ENCODE measurements at places on chromosomes 1 and 21.

GRCh38 chr1:55468142-55468795 is 253.1 kb upstream of the USP24 start:
- peak; percentile 40 for DNase-seq

- no peak for DNase-seq
Measured at GRCh38 chr1:173529106-173529505, 52.0 kb downstream of the PRDX6 start.

DNA sequence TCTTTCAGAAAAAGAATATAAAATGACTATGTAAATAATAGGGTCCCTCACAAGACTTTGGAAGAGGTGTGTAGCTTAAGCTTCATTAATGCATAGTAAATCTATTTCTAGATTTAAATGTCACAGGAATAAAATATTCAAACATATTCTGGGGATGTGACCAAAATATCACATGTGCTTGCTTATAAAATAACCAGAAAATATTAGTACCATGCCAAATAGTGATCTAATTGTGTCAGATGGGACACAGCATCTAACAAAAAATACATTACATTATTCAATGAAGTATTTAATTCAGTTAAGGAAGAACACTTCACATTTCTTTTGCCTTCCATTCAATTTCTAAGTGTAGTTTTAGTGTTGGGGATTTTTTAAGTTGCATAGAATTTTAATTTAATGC is 179.5 kb downstream of the LRRC40 start:
- DNase-seq, result no peak

- DNase-seq, result no peak
Measured at GRCh38 chr21:37407719-37408420, 41.3 kb downstream of the DYRK1A start.

GRCh38 chr1:74652711-74653139 is 20.9 kb downstream of the ERICH3 start:
- no peak for DNase-seq

DNA sequence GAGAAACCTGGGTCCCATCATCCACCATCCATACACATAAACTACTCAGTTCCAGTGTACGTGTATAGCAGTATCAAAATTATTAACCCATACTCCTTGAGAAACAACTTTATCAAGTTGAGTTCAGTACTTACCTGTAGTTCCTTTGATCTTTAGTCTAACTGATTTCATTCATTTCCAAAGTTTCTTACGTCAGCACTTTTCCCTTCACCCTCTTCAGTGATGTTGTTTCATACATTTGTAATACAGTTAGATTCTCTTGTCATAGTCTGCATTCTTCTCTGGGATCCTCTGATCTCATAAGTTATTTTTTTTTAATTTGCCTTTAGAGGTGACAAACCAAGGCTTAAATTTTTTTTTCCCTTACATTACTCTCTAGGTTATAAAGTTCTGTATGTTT is 143.2 kb downstream of the PIK3R3 start:
- no peak for DNase-seq

- DNase-seq, result no peak
Measured at GRCh38 chr21:32335601-32336575, 37.2 kb downstream of the MRAP start.

DNA sequence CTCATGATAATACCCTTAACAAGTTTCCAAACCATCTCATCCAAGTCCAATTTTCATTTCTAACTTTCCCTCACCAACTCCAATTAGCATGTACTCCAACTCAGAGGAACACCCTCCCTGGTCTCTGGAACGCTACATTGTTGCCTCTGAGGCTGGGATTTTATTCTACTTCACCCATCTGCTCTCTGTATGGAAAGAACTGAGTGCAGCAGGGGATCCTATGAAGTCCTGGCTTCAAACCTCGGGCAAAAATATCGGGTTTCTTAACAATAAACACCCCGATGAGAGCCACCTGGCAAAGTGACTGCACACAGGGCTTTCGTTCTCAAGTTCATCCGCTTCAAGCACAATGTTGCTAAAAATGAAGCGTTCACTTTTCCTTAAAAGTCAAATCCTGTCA is 99.6 kb downstream of the CRB1 start:
- no peak for DNase-seq

DNA sequence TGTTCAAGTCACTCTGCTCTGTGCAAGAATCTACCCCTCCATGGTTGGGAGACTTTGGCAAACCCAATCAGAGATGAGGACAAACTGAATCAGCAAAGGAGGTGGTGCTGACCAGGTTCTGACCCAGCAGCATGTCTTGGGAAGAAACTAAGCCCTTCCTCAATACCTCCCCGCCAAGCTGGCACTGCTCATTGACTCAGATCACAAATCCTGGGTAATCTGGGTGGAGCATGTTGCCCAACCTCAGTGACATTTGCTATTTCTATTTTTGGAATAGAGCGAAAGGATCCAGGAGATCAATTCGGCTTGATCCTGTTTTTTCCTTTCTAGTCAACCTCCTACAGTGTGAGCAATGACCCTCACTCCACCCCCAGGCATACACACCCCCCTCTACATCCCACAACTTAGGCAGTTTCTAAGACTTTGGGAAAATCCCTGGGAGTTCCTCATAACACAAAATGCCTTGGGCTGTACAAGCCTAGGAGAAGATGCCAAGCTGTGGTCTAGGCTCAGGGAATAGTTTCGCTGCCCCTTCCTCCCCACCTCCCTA is 166.8 kb upstream of the KCNJ6 start:
- no peak for DNase-seq

DNA sequence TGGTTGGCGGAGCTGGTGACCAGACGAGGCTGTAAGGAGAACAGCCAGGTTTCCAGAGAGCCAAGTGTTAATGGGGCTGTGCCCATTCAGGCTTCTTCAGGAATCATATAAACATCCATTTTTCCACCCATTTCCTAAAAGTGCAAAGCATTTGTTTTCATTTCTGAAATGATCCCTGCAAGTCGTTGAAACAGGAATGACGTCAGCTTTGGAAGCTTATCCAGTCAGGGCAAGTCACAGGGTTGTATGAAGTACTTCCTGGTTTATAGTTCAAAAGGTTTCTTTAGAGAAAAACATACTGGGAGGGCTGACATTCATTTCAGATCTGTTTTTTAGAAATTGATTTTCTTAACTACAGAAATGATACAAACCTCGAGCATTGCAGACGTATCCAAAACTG is 29.2 kb downstream of the IGSF5 start:
- no peak for DNase-seq

Measured in smooth muscle cell of the brain vasculature (primary cell).